CD4-positive, alpha-beta T cell (primary cell): ENCODE measurements at places on chromosomes 7 and 10. TPM values are rescaled to one million over a fixed set of nuclear protein-coding genes. Genes with fewer than 3 reads are reported as not detected.

DNA sequence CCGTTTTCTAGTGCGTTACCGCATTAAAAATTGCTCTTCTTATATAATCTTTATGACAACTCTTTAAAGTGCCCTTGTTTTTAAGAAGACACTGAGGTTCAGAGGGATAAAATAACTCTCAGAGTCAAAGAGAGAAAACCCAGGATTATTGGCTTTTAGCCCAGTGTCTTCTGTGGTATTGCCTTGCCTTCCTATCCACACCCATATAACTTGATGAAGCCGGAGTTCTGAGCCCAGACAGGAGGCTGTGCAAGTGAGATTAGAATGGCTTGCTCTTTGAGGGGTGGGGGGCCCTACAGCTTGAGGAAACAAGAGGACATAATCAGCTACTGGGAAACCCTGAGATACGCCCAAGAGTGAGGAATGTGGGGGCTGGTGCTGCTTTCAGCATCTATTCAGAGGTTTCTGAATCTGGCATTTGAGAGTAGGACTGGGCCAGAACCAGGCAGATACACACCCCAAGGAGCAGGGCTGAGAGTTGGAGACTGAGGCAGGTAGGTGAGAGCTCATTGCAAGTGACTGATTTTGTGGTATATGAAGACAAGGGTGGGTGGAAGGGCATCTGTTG is 2.3 kb downstream of the PRXL2A start:
- no peak for DNase-seq

- no peak for DNase-seq
Measured at GRCh38 chr10:22476601-22477321, 131.5 kb downstream of the SPAG6 start.

GRCh38 chr10:412109-412508 is 276.9 kb downstream of the ZMYND11 start:
- no peak for DNase-seq

DNA sequence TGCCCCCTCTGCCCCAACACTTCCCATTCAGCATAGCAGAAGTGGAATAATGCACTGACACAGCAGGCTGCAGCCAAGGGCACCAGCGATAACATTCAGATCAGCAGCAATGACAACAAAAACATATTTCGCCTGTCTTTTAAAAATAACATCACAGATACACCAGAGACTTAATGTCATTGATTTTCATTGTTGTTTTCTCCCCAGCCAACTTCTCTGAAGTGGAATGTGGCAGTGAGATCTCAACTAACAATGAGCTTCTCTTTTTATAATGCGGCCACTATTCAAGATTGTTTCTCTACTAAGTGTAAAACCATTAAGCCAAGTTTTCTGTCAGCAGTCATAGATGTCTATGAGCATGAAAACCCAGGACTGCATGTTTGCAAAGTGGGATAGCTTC is 158.2 kb upstream of the TMEM229A start:
- DNase-seq = no peak

GRCh38 chr7:50664937-50665336 is 99.7 kb upstream of the DDC start:
- DNase-seq = no peak

- DNase-seq = no peak
Measured at GRCh38 chr7:128679920-128680319, 7.8 kb downstream of the GARIN1A start.

GRCh38 chr10:59865101-59865500 is 41.3 kb downstream of the CCDC6 start:
- no peak for DNase-seq

Gene GRID1
- not detected for total RNA-seq

Gene BTBD16
- not detected for total RNA-seq

Gene C10orf105
- total RNA-seq = 0.36 TPM

Gene SDK1
- 1.3 TPM for total RNA-seq
